ENCODE measurements at places on chromosomes 2 and 18. TPM values are rescaled to one million over a fixed set of nuclear protein-coding genes. Genes with fewer than 3 reads are reported as not detected.

DNA sequence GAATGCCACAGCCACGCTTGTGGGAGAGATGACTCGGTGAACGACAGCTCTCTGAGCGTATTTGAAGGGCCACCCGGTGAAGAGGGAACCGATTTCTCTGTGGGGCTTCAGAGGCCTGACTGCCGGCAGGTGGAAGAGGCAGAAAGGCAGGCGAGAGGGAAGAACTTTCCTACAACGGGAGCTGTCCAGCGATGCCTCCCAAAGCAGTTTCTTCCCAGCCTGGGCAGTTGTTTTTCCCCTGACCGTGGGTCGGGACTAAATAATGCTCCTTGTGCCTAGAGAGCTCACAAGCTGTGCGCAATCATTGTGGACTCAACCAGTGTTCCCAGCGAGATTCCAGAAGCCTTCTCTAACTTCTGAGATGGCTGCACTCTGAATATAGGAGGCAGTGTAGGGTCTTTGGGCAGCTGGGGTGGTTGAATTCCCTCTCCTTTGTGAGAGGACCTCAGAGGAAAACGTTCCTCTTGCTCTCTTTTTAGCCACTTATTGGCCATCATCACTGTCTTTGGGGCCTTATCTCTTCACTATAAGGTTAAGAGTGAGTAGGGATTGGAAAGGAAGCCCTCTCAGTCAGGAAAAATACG, 710 bp downstream of the SEC11C start:
- DNase-seq, result no peak

Gene EFHD1
- total RNA-seq, result not detected

- no peak for DNase-seq
Measured at GRCh38 chr18:69002233-69002632, 204.4 kb downstream of the CCDC102B start.

DNA sequence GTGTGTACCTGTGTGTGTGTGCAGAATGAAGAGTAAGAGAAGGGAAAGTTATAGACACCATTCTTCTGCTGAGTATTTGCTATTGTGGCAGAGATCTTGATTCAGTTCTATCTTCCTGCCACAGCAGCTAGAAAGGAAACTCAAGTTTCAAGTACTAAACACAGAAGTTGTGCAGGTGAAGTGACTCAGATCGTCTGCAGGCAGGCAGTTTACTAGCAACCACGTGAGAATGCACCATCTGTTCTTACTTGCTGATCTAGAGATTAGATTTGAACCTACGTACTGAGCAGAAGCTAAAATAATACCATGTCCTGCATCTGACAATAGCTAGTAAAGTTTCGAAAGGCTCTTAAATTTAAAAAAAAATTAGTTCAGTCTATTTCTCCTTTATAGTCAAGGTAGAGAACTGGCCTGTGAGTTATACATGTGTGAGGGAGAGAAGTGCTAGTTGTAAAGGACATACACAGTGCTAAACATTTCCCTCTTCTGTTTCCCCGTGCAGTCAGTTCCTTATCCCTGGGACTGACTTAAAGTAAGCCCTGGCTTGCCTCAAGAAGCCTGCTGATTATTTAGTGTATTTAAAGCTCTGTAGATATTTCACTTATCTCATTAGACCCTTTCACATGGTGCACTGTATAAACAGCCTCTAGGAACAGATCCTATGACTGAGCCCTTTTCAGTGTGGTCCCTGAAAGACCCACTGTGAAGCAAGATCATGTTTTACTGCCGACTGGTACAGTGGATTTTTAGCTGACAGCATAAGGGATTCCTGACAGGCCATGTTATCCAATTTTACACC, 45.0 kb downstream of the SLC38A11 start:
- DNase-seq, result no peak

Gene ECEL1
- not detected for total RNA-seq

DNA sequence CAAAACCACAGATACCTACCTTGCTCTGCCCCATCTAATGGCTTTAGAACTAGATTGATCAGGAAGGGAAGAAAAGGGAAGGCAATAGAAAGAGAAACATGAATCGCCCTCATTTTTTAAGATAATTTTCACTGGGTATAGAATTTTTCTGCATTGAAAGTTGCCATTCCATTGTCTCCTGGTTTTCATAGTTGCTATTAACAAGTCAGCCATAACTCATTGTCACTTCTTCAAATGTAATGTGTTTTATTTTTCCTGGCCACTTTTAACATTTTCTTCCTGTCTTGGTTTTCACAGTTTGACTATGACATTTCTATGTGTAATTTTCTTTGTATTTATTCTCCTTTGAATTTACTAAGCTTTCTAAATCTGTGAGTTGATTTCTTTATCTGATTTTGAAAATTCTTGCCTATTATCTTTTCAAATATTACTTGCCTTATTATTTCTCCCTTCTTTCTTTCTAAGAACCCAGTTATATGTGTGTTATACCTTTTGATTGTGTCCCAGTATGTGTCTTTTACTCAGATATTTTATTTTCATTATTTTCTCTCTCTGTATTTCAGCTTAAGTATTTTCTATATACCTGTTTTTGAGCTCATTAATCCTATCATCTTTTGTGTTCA, 85.5 kb upstream of the GLI2 start:
- DNase-seq, result no peak

Gene TMEM247
- total RNA-seq, result not detected

DNA sequence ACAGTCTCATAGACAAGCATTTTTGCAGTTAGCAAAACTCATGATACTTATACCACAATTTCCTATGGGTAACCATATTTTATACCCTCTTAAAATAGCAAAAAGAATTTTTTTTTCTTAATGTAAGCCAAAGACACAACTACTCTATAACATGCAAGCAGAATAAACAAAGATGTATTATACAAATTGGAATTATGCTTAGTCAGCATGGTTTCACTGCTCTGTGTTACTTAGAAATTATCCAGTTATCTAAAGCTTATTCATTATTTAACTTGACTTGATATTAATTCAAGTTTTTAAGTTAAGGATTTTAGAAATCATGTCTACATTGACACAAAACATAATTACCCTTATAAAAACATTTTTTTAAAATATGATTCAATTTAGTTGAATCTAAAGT, 449.8 kb upstream of the CDH2 start:
- DNase-seq, result no peak

DNA sequence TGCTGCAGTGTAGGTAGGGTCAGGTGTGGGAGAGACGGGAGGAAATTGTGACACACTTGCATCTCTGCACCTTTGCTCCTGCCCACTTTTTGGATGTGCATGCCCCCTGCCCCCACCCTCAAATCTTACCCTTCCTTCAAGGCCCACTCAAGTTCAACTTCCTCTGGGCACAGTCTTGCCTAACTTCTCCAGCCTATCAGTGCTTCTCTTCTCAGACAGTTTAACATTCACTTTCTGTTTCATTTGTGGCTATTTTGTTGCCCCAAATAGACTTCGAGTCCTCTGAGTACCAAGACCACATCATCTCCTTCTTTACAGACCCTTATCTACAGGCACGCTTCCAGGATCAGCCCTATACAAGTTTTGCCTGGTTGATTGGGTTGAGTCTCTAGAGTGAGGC, 2.7 kb downstream of the ST8SIA5 start:
- no peak for DNase-seq

Gene CXCR1
- total RNA-seq, result not detected

DNA sequence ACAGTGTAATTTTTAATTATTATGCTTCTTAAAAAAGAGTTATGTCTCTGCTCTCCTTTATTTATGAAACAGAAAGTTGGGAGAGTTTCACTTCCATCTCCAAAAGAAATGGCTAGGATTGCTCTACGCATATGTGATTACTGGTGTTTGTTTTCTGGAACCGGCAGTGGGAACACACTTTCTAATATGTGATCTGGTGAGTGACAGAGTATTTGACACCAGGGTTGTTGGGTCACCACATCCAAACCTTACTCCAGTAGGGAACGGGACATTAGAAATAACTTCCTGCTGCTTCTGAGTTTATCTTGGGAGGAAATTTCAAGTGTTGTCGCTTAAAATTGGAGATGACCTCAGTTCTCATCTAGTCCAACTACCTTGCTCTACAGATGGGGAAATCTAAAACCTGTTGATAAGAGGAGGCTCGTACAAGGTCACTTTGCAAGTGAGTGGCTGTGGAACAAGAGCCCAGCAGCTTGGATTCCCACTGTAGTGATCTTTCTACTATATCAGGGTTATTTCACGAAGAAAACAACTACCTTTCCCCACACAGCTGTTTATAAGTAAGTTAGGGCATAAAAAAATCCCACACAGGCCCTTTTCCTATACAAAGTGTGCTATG, 108.5 kb downstream of the TTC32 start:
- no peak for DNase-seq

DNA sequence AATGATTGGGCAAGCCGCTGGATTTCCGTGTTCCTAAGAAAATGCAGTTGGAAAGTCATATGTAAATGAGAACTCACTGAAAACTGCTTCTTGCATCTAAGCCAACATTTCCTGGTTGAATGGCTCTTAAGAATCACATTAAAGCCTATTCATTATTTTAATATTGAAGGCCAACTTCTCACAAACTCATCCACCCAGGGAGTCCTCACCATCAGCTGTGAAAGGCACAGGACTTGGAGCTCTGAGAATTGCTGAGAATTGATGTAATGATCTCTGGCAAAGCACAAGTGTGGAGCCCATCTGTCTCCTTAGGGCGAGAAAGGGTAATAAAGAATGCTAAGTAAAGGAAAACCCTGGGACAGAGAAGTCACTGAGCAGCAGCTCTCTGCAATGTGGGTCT, 55.9 kb upstream of the APCDD1 start:
- DNase-seq, result no peak

Gene IL1RL1
- 0.13 TPM for total RNA-seq

DNA sequence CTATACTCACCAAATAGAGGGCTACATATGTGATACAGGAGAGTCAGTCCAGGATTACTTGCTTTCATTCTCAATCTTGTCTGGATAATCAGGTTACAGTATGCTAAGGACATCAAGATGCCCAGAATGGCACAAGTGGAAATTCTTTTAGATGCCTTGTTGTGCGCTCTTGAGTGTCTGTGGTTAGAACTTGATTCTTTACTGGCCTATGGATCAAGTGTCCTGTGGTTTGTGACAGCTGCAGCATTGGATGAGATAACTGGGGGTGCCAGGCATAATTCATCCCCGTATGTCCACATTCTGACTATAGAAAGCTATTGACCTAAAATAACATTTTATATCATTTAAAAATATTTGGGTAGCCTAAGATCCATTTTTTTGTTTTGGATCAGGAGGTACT, 40.1 kb downstream of the CDC42EP3 start:
- no peak for DNase-seq

- DNase-seq, result no peak
Measured at GRCh38 chr2:238476258-238476657, 49.5 kb downstream of the ASB1 start.

Gene CIAO1
- 84.2 TPM for total RNA-seq

GRCh38 chr2:238069021-238069709, 8.4 kb downstream of the SCLY start:
- DNase-seq, result no peak

DNA sequence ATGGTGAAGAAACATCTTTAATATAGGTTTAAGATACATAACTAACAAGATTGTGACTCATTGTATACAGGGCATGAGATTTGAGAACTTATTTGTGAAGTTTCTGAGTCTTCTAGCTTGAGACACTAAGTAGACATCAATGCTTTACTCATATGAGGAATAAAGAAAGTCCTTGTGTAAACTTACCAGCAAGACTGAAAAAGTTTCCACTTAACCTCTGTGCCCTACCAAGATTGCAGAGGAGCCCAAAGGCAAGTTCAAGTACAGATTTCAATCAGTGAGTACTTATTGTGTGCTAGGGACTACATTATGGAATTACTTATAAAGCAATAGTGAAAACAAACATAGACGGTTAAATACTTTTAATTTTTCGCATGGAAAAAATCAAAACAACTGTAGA, 1041.2 kb upstream of the CELF4 start:
- no peak for DNase-seq

GRCh38 chr2:165079432-165079831, 124.1 kb upstream of the SLC38A11 start:
- DNase-seq, result no peak

DNA sequence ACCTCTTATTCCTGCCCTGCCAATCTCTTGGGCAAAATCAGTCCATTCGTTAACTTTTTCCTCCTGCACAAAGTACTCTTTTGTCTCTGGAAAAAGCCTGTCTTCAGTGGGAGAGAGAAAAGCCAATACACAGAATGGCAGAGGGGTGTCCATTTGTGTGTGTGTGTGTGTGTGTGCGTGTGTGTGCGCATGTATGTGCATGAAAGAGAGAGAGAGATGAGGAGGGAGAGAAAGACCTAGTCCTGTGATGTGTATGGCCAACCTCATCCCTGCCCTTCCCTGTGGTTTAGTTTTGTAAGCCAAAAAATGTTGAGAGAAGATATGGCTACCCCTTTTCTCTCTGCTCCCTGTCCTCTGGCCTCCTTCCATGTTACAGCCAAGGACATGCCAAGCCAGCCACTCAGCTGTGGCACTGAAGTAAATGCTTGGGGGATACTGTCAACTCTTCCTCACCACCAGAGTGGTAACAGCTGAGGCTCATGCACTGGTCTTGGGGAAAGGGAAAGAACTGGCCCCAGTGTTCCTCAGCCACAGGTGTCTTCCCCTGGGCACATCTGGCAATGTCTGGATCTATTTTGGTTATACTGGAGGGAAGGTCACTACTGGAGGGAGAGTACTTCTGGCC, 10.6 kb downstream of the SLC4A5 start:
- DNase-seq, result no peak

Gene CBLN2
- total RNA-seq, result not detected

DNA sequence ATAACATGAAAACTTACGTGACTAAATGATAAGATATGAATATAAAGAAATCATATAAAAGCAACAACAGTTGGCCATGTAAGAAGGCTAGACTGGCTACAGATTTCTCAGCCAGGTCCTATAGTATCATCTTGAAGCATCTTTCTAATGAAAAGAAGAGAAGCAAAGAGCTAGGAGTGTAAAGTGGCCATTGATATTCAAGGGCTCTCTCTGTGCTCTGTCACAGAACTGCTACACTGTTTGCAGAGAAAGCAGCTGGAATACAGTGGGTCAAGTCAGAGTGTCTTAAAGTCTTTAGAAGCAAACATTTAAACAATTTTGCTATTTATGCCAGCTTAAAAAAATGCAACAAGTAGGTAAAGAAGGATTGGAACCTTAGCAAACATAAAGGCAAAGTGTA, 118.8 kb downstream of the SCN9A start:
- no peak for DNase-seq

DNA sequence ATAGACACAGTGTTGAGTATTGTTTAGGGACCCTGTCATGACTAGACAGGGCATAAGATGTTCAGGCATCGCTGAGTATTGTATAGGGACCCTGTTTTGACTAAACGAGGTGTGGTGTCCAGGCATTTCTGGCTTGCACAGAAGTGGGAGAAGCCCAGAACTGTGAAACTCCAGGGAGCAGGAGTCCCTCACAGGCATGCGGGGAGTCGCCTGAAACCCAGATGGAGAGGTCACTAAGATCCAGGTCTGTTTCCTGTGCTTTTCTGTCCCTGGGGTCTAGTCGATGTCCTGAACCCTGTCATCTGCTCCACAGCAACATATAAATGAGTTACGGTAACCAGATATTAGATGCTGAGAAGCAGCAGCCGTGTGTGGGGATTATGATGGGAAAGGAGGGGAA, 469.0 kb upstream of the SALL3 start:
- DNase-seq, result no peak

Data from dermis microvascular lymphatic vessel endothelial cell (primary cell).